Neural progenitor cell (in vitro differentiated cells): ENCODE measurements at places on chromosomes 4 and X. TPM values are rescaled to one million over a fixed set of nuclear protein-coding genes. Genes with fewer than 3 reads are reported as not detected.

The INTU gene
- total RNA-seq = 22.0 and 31.2 TPM in 2 replicates

The HTN3 gene
- not detected in 2 replicates for total RNA-seq

The CABS1 gene
- total RNA-seq = 0.09 and 0.26 TPM in 2 replicates

The ADH1B gene
- not detected in 2 replicates for total RNA-seq

The TMEM154 gene
- 2.0 and 3.0 TPM in 2 replicates for total RNA-seq

The ITM2A gene
- total RNA-seq = 1.8 and 2.2 TPM in 2 replicates

The FAM53A gene
- total RNA-seq = 3.2 and 10.3 TPM in 2 replicates

The PDCL2 gene
- total RNA-seq = not detected in 2 replicates

The STAP1 gene
- total RNA-seq = not detected in 2 replicates

The KLB gene
- not detected in 2 replicates for total RNA-seq

The DMRTC1 gene
- not detected in 2 replicates for total RNA-seq

The HS3ST1 gene
- total RNA-seq = not detected in 2 replicates

The GPR34 gene
- total RNA-seq = not detected in 2 replicates

The NUDT11 gene
- 35.7 and 58.4 TPM in 2 replicates for total RNA-seq

The CPE gene
- total RNA-seq = 43.6 and 47.4 TPM in 2 replicates

The ATP1B4 gene
- not detected in 2 replicates for total RNA-seq

The CENPVL3 gene
- 4.6 and 6.2 TPM in 2 replicates for total RNA-seq

The GABRB1 gene
- total RNA-seq = not detected in 2 replicates

The CLTRN gene
- total RNA-seq = 2.0 and 3.5 TPM in 2 replicates

The LAMP2 gene
- total RNA-seq = 20.4 and 29.6 TPM in 2 replicates

The EVC2 gene
- total RNA-seq = 6.1 and 8.0 TPM in 2 replicates

The PGRMC1 gene
- total RNA-seq = 191 and 246 TPM in 2 replicates

The CENPVL2 gene
- total RNA-seq = 0.56 and 2.0 TPM in 2 replicates

The SLC16A2 gene
- 12.6 and 20.6 TPM in 2 replicates for total RNA-seq

The HGFAC gene
- total RNA-seq = not detected in 2 replicates

The BEX1 gene
- 52.2 and 63.5 TPM in 2 replicates for total RNA-seq

The PABPC4L gene
- total RNA-seq = 1.3 and 1.6 TPM in 2 replicates

The MAP7D2 gene
- total RNA-seq = 2.0 and 2.6 TPM in 2 replicates

The AFM gene
- total RNA-seq = not detected in 2 replicates

The NOX1 gene
- not detected in 2 replicates for total RNA-seq

The MAGEA10 gene
- total RNA-seq = not detected in 2 replicates

The STARD8 gene
- total RNA-seq = 0.82 and 2.3 TPM in 2 replicates

The FAT1 gene
- total RNA-seq = 400 and 517 TPM in 2 replicates

The CYLC1 gene
- total RNA-seq = not detected in 2 replicates

The BTK gene
- 0.03 TPM in 1 of 2 replicates, not detected in the other for total RNA-seq

The SPANXN3 gene
- not detected in 2 replicates for total RNA-seq

The TLL1 gene
- 0.22 TPM in 1 of 2 replicates, not detected in the other for total RNA-seq

The EREG gene
- total RNA-seq = not detected in 2 replicates

The MTM1 gene
- 12.3 and 15.3 TPM in 2 replicates for total RNA-seq
